SHP77 (cell line): ENCODE measurements at places on chromosomes 7 and 10.

DNA sequence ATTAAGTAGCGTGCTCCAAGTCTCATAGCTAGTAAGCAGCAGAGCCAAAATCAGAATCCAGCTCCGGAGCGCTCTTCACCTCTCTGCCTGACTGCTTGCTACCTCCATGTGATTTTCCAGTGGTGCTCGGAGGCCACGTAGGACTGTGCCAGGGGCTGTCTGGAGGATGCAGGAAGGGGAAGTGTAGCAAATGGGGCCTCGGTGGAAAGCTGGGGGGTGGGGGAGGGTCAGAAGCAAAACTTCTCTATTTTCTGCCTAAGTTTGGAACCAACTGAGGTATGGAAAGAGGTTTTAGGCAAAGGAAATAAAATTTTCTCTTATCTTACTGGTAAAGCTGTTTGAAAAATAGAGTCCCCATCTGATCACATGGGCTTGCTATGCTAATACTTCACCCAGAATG is 108.7 kb downstream of the TBXAS1 start:
- DNase-seq, result no peak

- no peak for DNase-seq
Observed at GRCh38 chr7:117772421-117772820, 100.8 kb downstream of the CTTNBP2 start.

DNA sequence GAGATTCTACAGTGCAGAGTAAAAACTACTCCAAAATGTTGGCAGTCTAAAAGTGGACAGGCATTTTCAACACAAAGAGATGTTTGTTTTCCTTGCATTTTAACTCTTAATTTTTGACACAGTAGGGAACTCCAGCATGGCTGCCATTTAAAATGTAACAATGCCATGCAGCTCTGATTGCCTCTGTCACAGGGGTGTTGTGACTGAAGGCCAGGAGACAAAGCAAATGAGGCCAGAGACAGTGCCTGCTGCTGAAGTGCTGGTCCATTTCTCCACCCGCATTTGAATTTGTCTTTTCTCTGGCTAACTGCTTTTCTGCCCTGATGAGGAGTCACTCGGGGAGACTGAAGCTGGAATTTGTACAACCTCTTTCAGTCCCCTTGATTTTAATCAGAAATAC is 710.6 kb upstream of the GALNT17 start:
- DNase-seq, result no peak

DNA sequence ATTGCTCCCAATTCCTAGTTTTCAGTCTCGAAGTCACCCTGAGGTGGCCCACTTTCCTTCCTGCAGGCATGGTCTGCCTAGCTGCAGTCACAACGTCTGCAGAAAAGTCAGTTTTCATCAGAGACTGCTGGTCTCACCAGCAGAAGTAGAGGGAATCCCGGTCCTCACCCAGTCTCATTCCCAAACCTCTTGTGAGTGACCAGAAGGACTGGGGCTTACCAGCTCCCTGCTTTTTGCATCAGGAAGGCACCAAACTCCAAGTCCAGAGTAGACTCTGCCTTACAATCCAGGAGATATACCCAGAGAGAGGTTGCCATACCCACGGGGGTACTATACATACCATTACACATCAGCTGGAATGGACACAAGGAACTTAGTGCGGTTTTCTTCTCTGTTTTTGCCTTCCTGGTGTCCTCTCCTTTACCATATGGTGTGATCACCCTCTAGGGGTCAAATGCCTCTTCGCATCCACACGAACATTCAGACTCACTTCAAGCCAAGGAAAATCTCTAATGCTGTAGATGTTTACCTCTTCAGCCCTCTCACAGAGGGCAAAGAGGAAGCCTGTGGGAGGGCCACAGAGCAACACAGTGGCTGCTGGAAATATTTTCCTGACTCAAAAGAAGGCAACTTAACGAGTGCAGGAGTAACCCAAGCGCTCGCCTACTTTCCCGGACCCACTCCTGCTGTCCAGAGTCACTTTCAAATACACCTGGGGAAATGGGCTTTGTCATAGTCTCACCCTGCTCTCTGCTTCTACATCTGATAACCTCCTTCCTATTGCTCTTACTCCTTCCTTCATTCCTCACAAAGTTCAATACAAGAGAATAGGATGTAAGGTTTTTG is 220.9 kb downstream of the C7orf25 start:
- DNase-seq, result peak; percentile 32

DNA sequence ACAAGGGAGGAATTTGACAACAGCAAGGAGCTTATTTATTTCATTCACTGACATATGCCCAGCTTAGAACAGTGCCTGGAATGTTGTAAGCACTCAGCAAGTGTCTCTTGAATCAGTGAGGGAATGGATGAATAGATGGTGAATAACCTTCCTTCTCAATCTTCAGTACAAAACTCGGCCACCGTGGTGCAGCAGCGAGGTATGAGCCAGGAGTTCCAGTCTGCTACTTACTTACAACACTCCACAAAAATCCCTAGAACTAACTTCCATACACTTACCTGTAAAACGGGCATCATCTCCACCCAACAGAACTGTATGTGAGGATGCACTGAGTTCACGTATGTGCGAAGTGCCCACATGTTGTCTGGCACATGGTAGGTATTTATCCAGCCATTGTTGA is 237.4 kb downstream of the WDR11 start:
- no peak for DNase-seq

- no peak for DNase-seq
Observed at GRCh38 chr10:7546385-7546967, 120.3 kb downstream of the ITIH5 start.

- no peak for DNase-seq
Observed at GRCh38 chr7:47882635-47883034, 65.6 kb downstream of the PKD1L1 start.

DNA sequence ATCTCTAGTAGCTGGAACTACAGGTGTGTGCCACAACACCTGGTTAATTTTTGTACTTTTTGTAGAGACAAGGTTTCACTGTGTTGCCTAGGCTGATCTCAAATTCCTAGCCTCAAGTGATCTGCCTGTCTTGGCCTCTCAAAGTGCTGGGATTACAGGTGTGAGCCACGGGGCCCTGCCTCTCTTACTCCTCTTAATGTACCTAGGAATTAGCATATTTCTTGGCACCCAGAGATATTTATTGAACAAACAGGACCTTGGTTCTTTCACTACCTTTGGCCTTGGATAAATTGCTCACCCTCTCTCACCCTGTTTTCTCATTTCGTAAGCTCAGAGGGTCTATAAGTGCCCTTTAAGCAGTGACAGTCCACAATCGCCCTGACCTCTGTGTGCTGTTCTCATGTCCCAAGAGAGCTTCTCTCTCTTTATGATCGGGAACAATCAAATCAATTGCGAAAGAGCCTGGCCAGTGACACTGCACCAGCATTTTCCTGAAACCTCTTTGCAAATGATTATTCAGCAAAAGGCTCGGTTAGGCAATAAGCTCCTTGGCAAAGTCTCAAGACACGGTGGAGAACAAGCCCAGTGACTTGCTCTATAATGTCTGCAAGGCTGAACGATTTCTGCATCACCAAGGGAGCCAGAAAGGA is 117.7 kb downstream of the APBB1IP start:
- no peak for DNase-seq

- no peak for DNase-seq
Observed at GRCh38 chr7:149279111-149279743, 17.2 kb downstream of the ZNF783 start.

GRCh38 chr7:124796771-124797170 is 31.2 kb upstream of the GPR37 start:
- no peak for DNase-seq

GRCh38 chr7:79658304-79658703 is 204.8 kb upstream of the MAGI2 start:
- no peak for DNase-seq

- DNase-seq, result no peak
Observed at GRCh38 chr10:77072361-77072835, 565.2 kb downstream of the KCNMA1 start.

DNA sequence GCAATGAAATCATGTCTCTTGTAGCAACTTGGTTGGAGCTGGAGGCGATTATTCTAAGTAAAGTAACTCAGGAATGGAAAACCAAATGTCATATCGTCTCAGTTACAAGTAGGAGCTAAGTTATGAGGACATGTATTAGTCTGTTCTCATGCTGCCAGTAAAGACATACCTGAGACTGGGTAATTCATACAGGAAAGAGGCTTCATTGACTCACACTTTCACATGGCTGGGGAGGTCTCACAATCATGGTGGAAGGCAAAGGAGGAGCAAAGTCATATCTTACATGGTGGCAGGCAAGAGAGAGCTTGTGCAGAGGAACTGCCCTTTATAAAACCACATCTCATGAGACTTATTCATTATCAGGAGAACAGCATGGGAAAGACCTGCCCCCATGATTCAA is 370.1 kb upstream of the PRKCQ start:
- DNase-seq, result no peak

GRCh38 chr10:84654671-84655070 is 326.3 kb downstream of the CCSER2 start:
- no peak for DNase-seq

DNA sequence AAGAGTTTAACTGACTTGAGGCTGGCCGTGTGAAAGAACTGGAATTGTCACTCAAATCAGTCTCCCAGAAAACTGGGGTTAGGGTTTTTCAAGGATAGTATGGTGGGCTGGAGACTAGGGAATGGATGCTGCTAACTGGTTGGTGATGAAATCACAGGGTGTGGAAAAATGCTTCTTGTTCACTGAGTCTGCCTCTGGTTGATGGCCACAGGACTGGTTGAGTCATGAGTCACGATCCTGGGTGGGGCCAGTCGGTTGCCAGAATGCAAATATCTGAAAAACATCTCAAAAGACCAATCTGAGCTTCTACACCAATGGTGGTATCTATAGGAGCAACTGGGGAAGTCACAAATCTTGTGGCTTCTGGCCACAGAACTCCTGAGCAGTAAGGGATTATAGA is 16.3 kb upstream of the BAMBI start:
- no peak for DNase-seq

DNA sequence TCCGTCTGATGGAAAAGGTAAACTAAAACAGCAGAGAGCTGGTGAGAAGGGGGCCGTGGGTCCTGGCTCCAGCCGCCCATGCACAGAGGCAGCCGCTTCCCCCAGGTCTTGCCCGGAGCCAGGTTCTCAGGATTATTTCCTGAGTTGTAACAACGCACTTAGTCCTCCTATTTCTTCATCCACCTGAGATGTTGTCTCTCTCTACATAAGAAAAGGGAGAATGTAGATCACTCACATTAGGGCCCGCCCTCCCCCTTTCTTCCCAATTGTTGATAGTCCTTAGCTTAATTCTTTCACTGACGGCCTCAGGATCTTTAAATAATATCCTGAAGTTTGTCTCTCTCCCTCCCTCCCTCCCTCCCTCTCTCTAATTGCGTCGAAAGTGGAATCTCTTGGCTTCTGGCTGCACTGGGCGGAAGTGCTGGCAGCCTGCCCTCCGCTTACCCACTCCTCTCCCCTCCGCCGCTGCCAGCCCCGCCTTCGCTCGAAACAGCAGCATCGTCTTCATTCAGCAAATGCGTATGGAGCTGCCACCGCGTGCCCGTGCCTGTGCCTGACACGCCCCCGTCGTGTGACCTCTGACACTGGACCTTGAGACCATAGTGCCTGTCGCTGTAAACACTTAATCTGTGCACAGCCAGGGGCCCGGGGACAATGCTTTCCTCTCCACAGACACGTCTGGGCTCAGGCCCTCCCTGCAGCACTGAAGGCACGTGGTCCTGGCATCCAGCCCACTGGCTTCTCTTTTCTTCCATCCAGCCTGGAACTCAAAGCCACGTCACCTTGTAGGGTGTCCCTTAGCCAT is 174.5 kb upstream of the PPP2R2D start:
- DNase-seq, result peak; percentile 11

- no peak for DNase-seq
Observed at GRCh38 chr7:50649259-50649885, 84.2 kb upstream of the DDC start.

DNA sequence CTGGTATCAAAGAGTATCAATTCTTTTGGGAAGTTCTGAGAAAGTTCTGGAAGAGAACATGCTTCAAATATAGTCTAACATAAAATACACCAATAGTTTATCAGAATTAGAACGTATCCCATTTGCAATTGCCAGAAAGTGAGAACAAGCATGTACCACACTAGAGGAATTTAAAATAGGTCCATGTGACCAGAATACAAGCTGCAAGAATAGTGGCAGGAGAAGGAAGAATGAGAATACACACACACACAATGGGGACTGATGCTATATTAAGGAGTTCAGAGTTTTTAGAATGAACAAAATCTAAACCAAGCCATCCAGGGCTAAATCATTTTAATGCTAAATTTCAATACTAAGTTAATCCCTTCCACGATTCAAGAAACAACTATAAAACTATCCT is 99.1 kb upstream of the TMEM168 start:
- DNase-seq, result no peak

GRCh38 chr10:75165684-75166622 is 44.6 kb upstream of the VDAC2 start:
- no peak for DNase-seq

DNA sequence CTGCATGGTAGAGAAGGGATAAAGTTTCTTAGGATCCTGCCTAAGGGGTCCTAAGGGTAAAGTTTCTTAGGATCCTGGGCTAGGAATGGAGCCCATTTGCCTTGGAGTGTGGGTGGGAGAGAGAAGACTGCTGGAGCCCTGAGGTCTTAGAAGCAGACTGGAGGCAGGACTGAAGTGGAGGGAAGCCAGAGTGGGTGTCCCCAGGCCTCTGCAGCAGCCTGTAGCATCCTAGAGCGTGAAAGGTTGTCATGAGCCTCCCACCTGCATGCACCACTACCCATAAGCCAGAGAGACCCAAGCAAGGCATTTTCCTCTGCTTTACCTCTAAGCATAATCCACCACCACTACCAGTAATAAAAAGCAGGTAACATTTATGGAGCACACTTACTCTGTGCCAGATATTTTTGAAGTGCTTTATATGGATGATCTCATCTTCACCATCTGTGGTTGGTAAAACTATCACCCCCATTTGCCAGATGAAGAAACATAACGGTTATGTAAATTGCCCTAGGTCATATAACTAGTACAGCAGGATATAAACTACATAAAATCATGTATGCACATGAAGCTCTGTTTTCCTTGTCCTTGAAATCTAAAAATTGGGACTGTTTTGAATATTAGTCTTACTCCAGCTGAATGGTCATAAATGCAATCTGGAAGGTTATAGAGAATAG is 103.5 kb upstream of the CCDC6 start:
- no peak for DNase-seq
